ENCODE measurements at places on chromosomes 5 and 9. TPM values are rescaled to one million over a fixed set of nuclear protein-coding genes. Genes with fewer than 3 reads are reported as not detected.

Gene NUTM2G
- not detected for polyA plus RNA-seq

Gene SLC34A3
- polyA plus RNA-seq, result not detected

- no peak for DNase-seq
Observed at GRCh38 chr9:109455861-109456260, 42.2 kb downstream of the PTPN3 start.

Gene PLPP7
- polyA plus RNA-seq, result 2.0 TPM

DNA sequence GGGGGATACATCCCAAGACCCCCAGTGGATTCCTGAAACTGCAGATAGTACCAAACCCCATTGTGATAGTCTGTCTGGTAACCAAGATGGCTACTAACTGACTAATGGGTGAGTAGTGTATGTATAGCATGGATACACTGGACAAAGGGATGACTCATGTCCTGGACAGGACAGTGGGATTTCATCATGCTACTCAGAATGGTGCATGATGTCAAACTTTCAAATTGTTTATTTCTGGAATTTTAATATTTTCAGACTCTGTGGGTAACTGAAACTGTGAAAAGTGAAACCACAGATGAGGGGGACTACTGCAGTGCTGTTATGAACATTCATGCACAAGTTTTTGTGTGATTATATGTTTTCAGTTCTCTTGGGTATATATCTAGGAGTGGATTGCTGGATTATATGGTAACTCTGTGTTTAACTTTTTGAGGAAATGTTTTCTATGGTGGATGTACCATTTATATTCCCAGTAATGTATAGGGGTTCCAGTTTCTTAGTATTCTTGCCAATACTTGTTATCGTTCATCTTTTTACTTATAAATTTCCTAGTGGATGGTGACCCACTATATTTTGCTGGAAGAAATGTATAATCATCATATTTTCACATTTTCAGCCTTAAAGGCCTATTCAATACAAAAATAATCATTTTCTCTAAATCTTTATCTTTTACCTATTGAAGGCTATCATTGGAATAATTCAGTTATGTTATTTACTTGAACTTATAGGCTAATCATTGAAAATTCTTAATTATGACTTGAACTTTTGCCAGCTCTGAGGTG lies 140.9 kb downstream of the NR3C1 start:
- no peak for DNase-seq

Gene CATSPER3
- 0.35 TPM for polyA plus RNA-seq
